ENCODE measurements at places on chromosomes 3 and 15. TPM values are rescaled to one million over a fixed set of nuclear protein-coding genes. Genes with fewer than 3 reads are reported as not detected.

- DNase-seq, result no peak
These were observed 604.8 kb downstream of the MECOM start for GRCh38 chr3:169058681-169059080.

GRCh38 chr15:40769274-40770146 lies at the start of gene C15orf62:
Gene C15orf62, plus strand, starts transcription at chr15:40769980. Its CDS starts 516 bp downstream, at chr15:40770496.
- no peak for DNase-seq

DNA sequence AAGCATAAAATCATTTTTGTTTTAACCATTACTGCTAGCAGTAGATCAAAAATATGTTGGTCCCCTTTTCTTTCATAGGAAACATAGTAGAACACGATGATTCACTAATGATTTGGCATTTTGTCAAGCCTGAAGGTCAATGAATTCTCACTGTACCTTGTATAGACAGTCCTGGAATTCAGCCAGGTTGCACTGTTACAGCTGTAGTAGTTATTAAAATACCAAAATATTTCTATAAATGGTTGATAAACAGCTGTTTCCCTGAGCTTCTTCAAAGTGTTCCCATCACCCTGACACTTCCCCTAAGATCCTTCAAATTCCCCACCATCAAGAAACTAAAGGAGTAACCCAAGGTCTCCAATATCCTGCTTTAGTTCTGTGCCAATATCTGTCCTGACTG lies 200.9 kb downstream of the ATP8B4 start:
- no peak for DNase-seq

DNA sequence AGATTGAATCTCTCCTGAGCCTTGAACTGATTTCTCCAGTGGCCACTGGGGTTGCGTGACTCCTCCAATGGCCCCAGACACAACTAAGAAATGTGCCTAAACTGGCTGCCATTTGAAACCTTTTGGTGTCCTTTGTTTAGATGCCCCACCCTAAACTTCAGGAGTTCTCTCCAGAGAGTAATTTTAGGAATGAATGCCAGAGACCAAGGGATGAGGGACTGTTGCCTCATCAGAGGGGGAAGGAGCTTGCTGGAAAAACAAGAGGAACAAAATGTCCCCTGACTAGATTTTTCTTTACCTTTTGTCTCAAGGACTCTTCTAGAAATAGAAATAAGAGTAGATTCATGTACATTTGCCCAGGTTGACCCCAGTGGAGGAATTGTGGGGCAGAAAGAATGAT lies 8.1 kb upstream of the ADPRH start:
- DNase-seq, result no peak

The TRAIP gene
- 30.9 TPM for total RNA-seq

All from H9 (cell line).